Stimulated activated CD4-positive, alpha-beta T cell treated with anti-CD3 and anti-CD28 coated beads, TNF-alpha, amount 100 ng/mL, for 24 hours (primary cell): ENCODE measurements at places on chromosomes 2 and 18.

GRCh38 chr2:203122317-203122986 is 107.8 kb downstream of the NBEAL1 start:
- no peak for DNase-seq

DNA sequence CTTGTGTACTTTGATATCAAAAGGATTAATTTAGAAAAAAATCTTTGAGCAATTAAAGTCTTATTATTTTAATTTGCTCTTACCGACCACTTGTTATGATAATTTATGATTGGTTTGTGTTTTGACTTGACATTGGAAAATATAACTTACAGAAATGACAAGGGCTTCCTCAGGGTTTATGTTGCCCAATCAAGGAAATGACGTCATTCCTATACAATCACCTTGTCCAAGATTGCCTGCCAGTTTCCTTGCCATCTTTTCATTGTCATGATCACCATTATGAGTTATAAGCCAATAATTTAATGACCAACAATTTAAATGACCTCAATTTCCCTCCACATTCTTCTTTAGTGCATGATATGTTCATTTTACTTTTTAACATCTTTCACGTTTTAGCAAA is 351.8 kb upstream of the TMEFF2 start:
- no peak for DNase-seq

GRCh38 chr2:241947004-241947350 is 77.4 kb downstream of the RTP5 start:
- DNase-seq = no peak

DNA sequence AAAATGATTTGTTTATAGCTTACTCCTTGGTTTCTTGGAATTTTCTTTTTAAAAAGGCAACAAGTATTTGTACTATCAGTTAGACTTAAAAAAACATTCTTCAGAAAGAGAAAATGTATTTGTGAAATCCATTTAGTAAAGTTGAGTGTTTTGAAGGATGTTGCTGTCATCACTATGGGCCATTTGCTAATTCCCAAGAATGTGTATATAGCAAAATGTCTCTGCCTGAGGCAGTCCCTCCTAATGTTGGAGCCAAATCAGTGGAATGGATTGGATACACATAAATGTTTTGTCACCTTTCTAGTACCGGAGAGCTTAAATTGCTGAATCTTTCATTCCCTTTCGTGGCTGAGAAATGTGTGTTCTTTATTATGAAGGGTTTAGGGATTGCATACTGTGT is 890.2 kb upstream of the ZEB2 start:
- DNase-seq = no peak
